Glomerular endothelial cell (primary cell): ENCODE measurements at places on chromosomes 7 and 10. TPM values are rescaled to one million over a fixed set of nuclear protein-coding genes. Genes with fewer than 3 reads are reported as not detected.

Gene EFCAB10
- total RNA-seq: not detected in 2 replicates

Gene PDK4
- 2.2 and 8.7 TPM in 2 replicates for total RNA-seq

Gene NXPH1
- not detected in 2 replicates for total RNA-seq

Gene UNCX
- not detected in 2 replicates for total RNA-seq

Gene IDI2
- not detected in 2 replicates for total RNA-seq

Gene RELN
- 6.2 and 8.1 TPM in 2 replicates for total RNA-seq

Gene MMP21
- total RNA-seq: 0.53 TPM in 1 of 2 replicates, not detected in the other

Gene VWDE
- total RNA-seq: 0.35 TPM in 1 of 2 replicates, not detected in the other

Gene ZKSCAN5
- total RNA-seq: 8.8 and 11.7 TPM in 2 replicates

Gene NPSR1
- total RNA-seq: not detected in 2 replicates

Gene AKR1C4
- total RNA-seq: not detected in 2 replicates

Gene CASP7
- total RNA-seq: 60.1 and 66.8 TPM in 2 replicates

Gene EVX1
- total RNA-seq: not detected in 2 replicates

Gene MRPS33
- total RNA-seq: 15.3 and 18.1 TPM in 2 replicates

Gene ZNF679
- total RNA-seq: not detected in 2 replicates

Gene STK31
- total RNA-seq: 0.05 TPM in 1 of 2 replicates, not detected in the other

Gene FGF8
- total RNA-seq: not detected in 2 replicates

Gene CPA2
- total RNA-seq: not detected in 2 replicates

Gene ZNF365
- 0.23 and 0.58 TPM in 2 replicates for total RNA-seq

Gene GPR15LG
- total RNA-seq: not detected in 2 replicates
